ENCODE measurements at places on chromosomes 6 and 20.
A peak's percentile ranks its signal among the peaks of the same experiment; 100 is the strongest.

GRCh38 chr6:67131827-67132226 is 1424.8 kb upstream of the EYS start:
- DNase-seq = no peak

DNA sequence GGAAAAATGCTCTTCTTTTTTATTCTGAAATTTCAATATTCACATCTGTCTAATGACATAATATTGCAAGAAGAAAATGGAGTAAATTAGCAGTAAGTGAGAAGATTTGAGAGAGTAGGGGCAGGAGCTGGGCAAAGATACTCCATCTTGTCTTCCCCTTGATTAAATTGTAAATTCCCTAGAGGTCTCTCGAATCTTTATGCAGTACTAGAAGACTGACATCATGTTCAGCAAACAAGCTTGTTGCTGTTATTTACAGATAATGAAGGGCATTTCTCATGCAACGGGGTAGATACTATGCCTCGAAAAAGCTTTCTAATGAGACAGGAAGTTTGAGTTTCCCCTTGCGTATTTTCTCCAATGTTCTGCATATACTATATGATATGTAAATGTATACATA is 306.9 kb upstream of the PTCHD4 start:
- DNase-seq = no peak

- no peak for DNase-seq
Observed at GRCh38 chr20:57652606-57653545, 32.6 kb upstream of the ZBP1 start.

DNA sequence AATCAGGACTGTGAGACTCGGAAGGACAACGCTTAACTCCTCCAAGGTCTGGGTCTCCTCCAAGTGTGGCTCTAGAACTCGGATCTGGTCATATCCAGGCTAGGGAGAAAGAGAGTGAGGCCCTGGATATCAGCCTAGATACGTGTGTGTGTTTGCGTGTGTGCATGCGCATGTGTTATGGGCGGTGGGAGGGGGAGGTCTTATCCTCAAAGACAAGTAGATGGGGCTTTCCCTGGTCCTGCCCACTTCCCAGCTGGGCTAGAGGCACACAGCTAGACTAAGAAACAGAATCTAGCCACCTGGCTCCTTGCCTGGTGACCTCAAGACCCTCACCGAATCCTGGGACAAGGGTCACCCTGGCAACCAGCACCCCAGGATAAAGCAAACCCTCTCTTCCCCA is 13.2 kb downstream of the CPNE5 start:
- no peak for DNase-seq

GRCh38 chr6:112173221-112173804 is 81.1 kb downstream of the LAMA4 start:
- no peak for DNase-seq

GRCh38 chr6:111709201-111709600 is 103.5 kb upstream of the TRAF3IP2 start:
- no peak for DNase-seq

DNA sequence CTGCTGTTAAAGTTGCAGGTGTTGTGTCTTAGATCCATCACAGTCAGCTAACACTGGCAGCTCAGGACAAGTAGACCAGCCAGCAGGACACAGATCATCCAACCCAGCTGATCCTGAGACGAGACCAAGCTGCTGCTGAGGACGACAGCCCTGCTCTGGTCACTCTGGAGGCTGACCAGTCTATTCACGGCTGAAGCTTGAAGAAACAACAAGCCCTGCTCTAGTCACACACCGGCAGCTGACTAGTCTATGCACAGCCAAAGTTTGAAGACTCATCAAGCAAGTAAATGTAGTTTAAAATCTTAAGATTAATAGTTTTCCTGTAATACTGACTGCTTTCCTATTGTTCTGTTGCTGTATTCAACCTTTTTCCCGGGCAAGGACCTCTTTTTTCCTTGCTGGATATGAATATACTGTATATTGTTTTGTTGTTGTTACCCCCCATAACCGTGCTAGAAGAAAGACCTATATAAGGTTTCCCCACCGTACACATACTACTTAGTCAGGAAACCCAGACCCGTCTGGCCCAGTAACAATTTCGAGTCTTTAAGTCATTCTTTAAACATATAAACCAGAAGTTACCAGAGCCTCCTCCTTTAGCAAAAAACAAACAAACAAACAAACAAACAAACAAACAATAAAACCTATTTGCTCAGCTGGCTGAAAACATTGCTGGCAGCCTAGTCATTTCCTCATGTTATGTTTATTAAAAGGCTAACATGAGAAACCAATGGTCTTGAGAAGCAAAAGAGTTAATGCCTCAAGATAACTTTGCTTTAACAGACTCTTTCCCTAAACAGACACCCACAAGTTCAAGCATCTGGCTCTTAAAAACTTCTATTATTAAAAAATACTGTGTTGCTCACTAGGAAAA is 16.7 kb upstream of the GSTA3 start:
- no peak for DNase-seq

- peak; percentile 86 for DNase-seq
Observed at GRCh38 chr6:12572896-12573827, 143.4 kb upstream of the PHACTR1 start.

GRCh38 chr6:127547904-127548649 is 28.9 kb upstream of the C6orf58 start:
- peak; percentile 17 for DNase-seq

DNA sequence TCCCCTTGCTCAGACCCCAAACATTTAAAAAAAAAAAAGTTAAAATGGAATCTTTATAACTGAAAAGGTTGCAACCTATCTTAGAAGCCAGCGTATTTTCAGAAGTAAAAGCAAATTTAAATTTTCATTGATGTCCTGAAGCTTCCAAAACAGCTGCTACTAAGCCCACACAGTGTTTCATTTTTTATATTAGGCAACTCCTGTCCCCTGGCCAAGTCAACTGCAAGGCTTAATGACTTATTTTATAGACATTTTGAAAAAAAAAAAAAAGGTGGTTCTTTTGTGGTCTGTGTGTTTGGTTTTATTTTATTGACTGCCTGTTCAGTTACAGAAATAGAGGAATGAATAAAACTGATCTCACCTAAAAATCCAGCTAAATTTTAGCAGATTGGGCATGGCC is 13.0 kb downstream of the CFAP61 start:
- DNase-seq = no peak

DNA sequence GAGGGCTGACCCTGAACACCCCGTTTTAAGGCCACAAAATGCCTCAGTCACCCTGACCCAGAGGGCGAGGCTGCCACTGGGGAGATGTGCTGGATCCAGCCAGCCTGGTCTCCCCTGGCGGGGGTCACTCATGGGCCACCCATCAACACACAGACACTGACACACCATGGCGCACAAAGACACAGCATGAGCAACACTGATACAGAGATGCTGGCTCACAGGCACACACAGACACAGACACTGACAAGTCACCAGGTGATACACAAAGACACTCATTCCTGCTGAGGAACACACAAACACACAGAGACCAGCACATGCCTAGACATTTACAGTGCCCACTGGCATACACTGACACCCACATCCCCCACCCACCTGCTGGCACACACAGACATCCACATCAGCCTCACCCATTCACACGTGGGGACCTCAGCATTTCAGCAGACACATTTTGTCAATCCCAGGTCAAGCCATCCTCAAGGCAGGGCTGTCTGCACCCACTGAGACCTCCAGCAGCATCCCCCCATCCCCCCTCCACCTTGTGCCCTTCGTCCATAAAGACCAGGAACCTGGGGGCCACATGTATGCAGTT is 63.4 kb downstream of the MDGA1 start:
- DNase-seq = no peak

DNA sequence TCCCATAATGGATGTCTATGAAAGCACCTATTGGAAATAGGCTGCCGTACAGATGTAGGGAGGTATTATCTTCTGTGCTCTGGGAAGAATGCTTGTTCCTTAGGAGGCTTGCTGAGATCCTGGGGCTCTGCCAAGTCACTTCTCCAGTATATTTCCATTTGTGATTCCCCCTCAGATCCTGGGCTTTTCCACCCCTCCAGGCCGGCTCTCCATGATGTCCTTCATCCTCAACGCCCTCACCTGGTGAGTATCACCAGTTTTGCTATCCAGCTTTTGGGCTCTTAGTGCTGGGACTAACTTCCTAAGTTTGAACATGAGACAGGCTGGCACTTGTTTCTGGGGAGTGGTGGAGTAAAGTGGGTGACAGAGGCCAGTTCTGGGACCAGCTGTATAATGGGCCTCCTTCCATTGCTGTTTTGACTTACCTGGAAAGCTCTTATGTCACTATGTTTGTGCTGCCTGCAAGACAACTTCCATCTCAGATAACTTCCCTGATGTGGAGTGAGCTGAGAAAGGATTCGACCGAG is 2.6 kb downstream of the SYS1 start:
- no peak for DNase-seq

DNA sequence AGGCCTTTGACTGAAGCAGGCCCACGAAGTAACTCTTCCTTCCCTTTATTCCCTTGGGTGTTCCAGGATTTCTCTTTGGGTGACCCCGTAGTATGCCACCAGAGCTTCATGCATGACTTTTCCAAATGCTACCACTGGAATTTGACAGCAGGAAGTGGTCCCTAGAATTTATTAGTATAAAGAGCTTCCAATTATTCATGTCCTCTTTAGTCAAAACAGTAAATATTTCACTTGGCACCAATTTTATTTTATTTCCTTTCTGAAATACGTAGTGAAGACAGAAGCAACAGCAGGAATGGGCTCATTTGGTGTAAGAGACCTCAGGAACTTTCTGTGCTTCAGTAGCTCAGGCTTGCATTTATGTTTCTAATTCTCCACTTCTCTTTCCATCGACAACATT is 151.3 kb downstream of the LCA5 start:
- DNase-seq = no peak

DNA sequence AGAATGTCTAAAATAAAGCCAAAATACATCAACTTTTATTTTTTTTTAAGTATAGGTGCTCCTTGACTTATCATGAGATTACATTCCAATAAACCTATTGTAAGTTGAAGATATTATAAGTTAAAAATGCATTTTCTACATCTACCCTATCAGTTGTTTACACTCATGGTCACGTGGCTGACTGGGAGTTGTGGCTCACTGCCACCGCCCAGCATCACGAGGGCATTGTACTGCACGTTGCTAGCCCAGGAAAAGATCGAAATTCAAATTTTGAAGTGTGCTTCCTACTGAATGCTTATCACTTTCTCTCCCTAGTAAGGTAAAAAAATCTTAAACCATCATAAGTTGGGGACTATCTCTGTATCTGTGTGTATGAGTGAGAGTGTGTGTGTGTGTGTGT is 126.6 kb upstream of the RIN2 start:
- DNase-seq = no peak

DNA sequence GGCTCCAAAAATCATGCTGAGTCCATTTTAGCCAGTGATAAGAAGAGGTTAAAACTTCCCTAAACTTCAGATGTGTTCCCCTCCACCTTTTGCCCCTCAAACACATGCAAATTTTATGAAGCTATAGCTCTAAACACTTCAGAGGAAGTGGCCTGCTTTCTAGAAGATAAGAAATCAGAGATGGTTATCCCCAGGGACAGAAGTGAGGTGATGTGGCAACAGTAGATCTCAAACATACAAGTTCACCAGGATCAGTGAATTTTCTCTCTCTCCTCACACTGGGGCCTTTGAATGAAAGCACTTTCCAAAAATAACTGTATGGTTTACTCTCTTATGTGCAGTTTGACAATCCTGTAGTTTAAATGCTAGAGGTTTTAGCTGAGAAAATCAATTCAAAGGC is 332.0 kb downstream of the BTBD9 start:
- DNase-seq = no peak

- no peak for DNase-seq
Observed at GRCh38 chr20:2817891-2818595, 1.9 kb downstream of the TMEM239 start.

GRCh38 chr6:6749702-6750491 is 161.4 kb downstream of the LY86 start:
- DNase-seq = peak; percentile 64

DNA sequence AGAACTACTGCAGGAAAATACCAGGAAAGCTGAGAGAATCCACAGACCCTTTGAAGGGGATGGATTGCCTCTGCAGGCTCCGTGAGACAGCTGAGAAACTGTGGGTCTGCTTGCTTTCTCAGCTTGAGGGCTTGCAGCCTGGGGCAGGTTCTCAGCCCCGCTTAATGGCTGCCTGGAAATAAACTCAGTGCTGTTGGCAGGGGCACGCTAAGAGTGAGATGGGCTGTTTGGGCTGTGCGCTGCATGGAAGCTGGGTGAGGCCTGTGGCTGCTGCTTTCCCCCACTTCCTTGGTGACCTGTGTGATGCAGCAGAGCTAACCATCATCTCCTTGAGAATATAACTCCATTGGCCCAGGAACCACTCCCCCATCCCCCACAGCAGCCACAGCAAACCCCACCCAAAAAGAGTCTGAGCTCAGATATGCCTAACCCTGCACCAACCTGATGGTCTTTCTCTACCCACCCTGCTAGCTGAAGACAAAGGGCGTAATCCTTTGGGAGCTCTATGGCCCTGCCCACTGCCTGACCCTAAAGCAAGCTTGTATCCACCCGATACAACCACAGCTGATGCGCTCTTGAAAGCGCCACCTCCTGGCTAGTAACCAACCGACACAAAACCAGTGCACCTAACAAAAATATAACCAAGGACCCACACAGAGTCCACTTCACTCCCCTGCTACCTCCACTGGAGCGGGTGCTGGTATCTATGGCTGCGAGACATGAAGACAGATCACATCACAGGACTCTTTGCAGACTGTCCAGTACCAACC is 800.6 kb upstream of the MAP3K7 start:
- no peak for DNase-seq

DNA sequence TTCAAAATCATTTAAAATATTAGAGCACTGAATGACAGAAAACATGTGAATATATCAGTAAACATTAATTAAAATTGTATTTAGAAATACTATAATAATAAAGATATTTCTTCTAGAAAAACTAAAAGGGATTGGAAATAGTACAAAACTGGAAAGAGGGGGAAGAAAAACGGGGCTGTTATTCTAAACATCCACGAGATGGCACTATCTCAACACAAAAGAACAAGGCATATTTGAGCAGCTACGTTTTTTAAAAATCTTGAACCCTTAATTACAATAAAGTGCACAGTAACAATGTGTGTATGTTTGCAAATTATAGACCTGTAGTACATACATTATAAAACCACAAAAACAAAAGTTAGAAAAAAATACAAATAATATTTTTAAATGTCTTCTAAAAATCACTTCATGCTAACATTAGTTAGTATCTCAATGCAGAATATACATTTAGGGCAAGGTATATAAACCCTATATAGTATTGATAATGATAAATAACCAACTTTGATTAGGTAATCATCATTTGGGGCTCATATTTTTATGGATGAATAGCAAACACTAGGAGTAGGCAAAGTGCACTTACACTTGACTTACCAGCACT is 42.5 kb upstream of the PNISR start:
- peak; percentile 33 for DNase-seq

GRCh38 chr6:156347246-156347645 is 429.9 kb upstream of the ARID1B start:
- DNase-seq = no peak

GRCh38 chr6:158131926-158132325 is 36.1 kb downstream of the SERAC1 start:
- DNase-seq = peak; percentile 19
